ENCODE measurements at places on chromosomes 4 and X.
A peak's percentile ranks its signal among the peaks of the same experiment; 100 is the strongest.

DNA sequence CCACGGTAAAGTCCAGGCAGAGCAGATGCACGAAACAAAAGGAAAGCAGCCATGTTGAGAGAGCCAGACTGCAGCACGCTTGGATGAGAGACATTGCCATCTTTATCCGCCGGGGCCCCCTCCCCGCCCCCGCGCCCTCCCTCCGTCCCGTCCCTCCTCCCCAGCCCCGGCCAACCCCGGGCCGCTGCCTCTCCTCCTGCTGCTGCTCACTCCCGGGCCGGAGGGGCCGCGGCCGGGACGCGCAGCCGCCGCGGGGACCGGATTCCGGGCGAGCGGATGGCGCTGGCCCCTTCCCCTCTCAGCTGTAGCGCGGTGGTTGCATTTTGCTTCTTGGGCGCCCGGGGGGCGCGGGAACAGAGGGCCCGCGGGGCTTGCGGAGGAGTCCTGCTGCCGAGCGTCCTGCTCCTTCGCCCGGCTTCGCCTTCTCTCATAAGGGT, 542 bp downstream of the RNF150 start:
- DNase-seq: peak; percentile 23

DNA sequence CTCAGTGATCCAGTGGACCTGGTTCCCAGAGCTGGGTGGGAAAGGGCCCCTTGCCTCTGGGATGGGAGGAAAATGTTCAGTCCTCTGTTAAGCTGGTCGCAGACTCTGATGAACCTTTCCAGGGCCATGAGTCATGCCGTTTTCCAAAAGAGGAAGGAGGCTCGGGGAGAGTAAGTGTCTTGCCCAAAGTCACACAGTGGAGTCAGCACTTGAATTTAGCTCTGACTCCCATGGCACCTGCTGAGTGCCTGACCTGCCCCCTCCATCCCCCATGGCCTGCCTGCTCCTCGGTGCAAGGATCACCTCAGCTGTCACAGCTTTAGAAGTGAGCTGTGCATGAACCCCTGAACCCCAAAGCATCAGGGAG, 14.0 kb upstream of the KIAA0232 start:
- DNase-seq: peak; percentile 60

DNA sequence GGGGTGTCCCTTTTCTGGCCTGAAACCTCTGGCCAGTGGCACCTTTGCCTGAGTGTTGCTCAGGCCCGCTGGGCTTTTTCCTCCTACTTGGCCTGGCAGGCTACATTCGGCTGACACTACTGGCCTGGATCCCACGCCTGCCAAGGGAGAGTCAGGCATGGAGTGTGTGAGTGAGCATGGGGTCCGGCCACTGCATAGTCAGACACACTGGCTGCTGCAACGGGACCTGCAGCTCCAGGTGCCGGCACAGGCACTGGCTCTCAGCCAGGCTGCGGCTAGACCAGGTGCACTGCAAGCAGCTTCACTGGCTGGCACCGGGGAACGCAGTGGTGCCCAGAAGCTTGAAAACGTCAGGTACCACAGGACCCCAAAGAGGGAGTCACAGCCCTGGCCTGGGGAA, 434.9 kb downstream of the ARHGAP24 start:
- no peak for DNase-seq

GRCh38 chr4:89549907-89550306, 242.3 kb upstream of the GPRIN3 start:
- peak; percentile 57 for DNase-seq

DNA sequence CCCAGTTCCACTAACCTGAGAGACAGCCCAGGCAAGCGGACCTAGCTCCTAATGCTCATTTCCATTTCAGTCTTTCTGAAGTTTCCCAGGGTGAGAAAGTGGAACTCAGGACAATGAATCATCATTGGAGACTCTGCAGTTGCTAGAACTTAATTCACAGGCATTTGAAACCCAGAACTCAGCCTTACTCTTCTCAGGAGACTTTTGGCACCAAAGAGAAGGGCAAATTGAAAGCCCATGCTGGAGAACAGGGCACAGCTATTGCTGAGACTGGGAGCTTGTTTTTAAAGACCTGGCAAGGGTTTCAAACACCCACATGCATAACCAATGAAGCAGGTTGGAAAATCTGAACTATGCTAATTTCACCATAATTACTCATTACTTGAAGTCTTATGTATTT, 36.0 kb downstream of the BST1 start:
- DNase-seq: peak; percentile 14

GRCh38 chr4:176123710-176124407, 58.2 kb downstream of the WDR17 start:
- peak; percentile 30 for DNase-seq

GRCh38 chrX:154013614-154014360, 5.9 kb downstream of the IRAK1 start:
- peak; percentile 26 for DNase-seq

DNA sequence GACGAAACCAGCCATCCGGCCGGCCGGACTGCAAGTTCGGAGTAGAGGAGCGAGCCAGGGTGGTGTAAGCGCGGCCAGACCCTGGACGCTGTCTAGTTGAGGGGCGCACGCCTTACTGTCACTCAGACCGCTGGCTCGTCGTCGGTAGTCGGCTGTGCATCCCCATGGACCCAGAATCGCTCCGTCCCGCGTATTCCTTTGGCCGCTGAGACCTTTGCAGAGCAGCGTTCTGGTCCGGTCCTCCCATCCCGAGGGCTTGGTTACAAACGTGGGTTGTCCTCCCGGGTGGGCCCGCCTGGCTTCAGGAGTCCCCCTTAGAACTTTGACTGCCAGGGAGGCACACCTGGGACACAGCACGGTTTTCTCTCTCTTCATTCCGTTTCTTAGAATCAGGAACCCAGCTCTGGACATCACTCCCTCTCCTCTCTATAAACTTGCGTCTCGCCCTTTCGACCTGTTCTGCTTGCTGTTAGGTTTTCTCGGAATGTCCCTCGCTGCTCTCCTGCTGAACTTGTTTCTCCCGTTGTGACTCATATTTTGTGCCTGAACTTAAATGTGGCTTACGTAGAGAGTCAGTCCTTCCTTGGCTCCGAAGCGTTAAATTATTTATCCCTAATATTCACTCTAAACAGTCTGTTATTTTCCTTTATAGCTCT, 672 bp downstream of the PGM2 start:
- peak; percentile 38 for DNase-seq

- DNase-seq: peak; percentile 22
Measured at GRCh38 chr4:42344749-42345148, 52.5 kb upstream of the SHISA3 start.

GRCh38 chr4:139660568-139661043, 5.0 kb upstream of the MGST2 start:
- DNase-seq: no peak

- DNase-seq: peak; percentile 39
Measured at GRCh38 chr4:113646442-113646822, 115.1 kb downstream of the CAMK2D start.

DNA sequence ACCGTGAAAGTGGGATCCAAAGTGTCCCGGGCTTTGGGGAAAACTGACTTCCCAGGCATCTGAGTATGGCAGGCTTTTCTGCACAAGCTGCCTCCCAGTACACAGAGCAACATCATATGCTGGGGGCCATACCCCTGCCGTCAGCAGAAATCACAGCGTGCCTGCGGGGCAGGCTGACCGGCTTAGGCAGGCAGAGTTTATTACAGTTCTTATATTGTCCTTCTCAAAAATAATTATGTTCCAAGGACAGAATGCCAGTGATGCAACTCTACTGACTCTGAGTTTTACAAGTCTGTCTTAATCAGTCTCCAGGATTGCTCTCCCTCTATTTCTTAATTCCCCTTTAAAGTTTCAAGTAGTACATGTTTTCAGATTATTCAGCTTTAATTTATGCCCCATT, 37.0 kb downstream of the IL21 start:
- DNase-seq: peak; percentile 9
